ENCODE measurements at places on chromosomes 3 and 15.

DNA sequence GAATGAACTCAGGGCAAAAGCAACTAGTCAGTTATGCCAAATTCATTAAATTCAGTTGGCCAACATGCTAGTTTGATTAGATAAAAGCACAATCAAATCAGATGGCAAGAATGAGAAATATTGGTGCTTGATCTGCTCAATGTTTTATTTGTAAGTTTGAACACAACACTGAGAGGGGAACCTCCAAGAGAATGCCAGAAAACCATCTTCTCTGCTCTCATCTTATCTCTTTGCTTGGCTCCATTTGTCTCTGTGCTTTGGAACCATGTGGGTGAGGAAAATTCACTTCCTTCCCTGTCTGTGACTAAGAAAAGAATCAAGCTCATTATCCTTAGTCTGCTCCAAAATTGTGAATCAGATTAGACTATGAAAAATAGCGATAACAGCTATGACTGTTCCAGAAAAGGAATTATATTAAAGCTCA, 43.6 kb upstream of the DCBLD2 start:
- no peak for DNase-seq

DNA sequence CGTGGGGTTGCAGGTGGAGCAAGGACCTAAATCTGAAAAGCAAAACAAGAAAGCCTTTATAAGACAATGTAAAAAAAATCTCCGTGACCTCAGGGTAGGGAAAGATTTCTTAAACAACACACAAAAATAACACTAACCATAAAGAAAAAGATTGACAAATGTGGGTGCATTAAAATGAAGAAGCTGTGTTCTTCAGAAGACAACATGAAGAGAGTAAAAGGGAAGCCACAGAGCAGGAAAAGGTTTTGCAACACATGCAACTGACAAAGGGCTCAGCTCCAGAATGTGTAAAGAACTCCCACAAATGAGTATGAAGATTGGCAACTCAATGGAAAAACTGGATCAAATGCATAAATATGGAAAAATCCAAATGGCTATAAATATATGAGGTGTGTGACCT, 74.2 kb downstream of the MAGEF1 start:
- no peak for DNase-seq

DNA sequence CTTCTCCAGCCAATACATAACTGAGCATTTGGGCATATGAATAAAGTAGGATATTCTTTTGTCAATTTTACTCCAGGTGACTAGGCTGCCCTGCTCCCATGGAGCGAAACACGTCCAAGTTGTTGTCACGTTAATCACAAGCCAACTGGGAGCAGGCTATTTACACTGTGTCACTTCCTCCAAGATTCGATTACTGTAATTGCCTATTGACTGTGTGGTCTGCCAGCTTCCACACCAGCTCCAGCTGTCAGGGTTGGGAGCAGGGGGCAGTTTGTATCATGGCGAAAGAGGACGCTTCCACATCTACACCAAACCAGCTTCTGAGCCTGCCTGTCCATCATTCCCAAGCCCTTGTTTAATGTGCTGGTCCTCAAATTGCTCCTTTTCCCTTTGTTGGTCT, 89.2 kb upstream of the RORA start:
- DNase-seq, result no peak

DNA sequence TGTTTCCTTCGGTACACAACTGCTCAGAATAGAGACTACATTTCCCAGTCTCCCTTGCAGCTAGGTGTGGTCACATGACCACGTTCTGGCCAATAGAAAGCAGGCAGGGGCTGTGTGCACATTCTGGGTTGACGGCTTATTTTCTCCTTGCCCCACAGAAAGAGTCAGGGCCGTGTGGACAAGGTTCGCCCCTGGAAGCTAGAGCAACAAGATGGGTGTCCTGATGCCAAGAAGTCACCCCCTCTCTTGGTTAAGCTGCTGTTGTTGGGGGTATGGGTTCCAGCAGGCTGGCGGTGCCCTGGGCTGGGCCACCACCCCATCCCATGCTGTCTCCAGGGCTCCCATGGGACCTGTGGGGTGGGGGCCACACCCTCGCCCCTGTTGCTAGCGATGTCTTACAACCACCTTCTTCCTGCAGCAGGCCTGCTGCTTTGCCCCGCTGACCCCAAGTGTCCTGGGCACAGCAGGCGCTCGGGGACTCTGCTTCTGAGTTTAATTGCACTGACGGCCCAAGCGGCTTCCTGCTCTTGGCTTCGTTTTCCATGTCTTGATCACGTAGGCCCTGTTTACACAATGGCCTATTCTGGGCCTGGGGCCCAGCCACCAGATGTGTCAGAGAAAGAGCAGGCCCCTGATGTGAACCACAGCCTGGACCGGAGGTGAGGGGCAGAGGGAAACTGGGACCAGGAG, 24.9 kb downstream of the ABTB1 start:
- peak; percentile 51 for DNase-seq

DNA sequence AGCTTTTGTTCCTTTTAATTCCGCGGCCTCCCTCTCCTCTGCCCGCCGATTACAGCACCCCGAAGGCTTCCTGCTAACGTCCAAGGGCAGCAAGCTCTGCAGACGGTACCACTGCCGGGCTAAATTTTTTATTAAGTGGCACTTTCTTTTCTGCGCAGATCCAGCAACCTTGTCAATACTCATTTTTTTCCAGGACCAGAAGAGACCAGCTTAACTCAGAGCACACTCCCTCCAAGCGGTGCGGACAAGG, 542 bp upstream of the MEIS2 start:
- no peak for DNase-seq

GRCh38 chr3:129599607-129600006, 6.9 kb downstream of the PLXND1 start:
- DNase-seq, result no peak

- no peak for DNase-seq
These were observed 109.6 kb upstream of the UMPS start for GRCh38 chr3:124620600-124621063.

DNA sequence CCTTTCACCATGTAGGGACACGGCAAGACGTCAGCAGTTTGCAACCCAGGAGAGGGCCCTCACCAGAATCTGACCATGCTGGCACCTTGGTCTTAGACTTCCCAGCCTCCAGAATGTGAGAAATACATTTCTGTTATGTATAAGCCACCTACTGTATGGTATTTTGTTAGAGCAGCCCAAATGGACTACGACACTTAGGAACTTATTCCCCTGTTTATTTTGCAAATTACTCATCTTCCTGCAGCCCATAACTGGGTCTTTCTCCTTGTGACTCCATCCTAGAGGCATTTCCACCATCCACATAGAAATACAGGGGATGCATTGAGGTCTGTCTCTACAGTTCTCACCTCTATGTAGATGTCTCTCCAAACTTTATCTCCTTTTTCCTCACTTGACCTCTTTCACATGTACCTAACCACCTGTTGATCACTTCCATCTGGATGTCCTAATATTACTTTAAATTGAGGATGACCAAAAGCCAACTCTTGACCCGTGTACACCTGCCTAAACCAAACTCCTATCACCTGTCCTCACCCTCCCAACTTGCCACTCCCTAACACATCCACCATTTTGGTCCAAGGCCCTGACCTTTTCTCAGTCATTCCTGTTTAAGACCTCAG, 406.0 kb upstream of the WNT5A start:
- DNase-seq, result no peak

DNA sequence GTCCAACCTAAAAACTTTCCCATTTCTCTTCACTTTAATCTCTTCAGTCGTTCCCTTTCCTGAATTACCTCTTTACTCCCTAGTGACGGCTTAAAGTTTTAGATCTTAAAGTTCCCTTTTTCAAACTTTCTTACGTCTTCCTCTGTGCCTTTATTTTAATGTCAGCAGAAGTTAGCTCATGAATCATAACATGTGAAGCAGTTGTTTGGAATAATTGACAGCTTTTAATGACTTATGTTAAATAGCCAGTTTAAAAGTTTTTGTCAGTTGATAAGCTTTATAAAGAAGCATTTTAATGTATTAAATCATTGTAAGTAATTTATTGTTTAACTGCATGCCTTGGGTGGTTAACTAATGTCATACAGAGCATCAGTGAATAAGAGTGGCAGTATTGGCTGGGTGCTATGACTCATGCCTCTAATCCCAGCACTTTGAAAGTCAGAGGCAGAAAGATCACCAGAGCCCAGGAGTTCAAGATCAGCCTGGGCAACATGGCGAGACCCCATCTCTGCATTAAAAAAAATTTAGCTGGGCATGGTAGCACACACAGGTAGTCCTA, 33.9 kb downstream of the PIK3CA start:
- DNase-seq, result no peak

- no peak for DNase-seq
These were observed 347.9 kb downstream of the MCTP2 start for GRCh38 chr15:94579286-94579685.

GRCh38 chr15:88612186-88612796, 8.8 kb upstream of the AEN start:
- no peak for DNase-seq

DNA sequence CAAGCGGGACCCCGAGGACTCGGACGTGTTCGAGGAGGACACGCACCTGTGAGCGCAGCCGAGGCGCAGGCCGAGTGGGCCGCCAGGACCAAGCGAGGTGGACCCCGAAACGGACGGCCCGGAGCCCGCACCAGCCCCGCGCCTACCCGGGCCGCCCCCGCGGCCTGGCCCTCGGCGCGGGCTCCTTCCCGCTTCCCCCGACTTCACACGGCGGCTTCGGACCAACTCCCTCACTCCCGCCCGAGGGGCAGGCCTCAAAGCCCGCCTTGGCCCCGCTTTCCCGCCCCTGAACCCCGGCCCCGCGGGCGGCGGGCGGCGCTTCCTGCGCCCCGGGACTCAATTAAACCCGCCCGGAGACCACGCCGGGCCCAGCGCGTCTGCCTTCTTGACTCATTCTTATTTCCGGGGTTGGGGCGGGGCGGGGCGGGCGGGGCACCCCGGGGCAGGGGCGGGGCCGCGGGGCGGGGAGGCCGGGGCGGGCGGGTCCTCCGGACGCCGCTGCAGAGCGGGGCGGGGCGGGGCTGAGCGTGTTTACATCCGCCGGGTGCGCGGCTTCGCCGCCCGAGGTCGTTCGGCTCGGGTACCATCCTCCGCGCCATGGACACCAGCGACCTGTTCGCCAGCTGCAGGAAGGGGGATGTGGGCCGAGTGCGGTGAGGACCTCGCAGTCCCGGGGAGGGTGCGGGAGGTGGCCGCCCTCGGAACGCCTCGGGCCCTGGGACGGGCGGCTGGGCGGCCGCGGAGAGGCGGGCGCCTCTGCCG, at the start of gene ABTB1:
ABTB1 (plus strand) TSS at position 524 of the 762 bp plus-strand sequence; CDS start at position 598, 74 bp downstream.
- peak; percentile 91 for DNase-seq

GRCh38 chr3:181637456-181637855, 74.3 kb upstream of the SOX2 start:
- no peak for DNase-seq
